ENCODE measurements at places on chromosomes 1 and 21.

- DNase-seq: no peak
Observed at GRCh38 chr1:20328201-20328600, 37.5 kb downstream of the VWA5B1 start.

- no peak for DNase-seq
Observed at GRCh38 chr1:61358770-61359455, 276.6 kb downstream of the NFIA start.

DNA sequence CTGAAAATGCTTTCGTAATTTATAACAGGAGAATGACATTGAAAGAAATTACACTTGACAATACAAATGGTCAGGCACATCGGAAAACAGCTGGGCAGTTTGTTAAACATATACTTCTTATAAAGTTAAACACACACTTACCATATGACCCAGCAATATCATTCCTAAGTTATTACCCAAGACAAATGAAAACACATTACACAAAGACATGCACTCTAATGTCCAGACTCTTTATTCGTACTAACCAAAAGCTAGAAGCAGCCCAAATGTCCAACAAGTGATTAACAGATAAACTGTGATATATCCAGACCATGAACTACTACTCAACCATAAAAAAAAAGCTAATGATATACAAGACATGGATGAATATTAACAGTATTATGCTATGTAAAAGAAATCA is 8.5 kb downstream of the AKT3 start:
- DNase-seq: no peak

- no peak for DNase-seq
Observed at GRCh38 chr1:59123081-59123681, 173.7 kb upstream of the FGGY start.

DNA sequence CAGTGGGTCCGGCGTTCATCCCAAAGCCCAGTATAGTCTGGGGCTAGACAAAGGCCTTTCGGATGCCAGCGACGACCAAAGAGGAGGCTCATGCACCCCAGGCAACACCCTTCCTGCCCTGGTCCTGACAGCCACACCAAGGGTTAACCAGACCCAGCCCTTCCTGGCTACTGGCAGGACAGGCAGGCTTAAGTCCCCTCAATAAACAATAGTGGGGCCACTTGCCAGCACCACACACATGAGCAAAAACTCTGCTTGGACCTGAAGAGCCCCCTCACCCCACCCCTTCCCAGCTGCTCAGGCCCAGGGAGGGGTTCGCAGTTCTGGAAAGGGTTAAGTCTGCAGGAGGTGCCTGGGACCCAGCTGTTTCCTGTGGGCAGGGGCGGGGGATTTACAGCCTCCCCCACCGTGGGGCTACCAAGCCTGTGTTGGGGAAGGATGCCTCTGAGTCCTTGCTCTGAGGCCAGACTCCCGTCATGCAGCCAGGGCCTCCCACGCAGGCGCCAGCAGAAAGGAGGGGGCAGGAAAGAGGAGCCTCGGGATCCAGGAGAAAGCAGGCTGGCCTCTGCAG is 18.2 kb downstream of the PHLDA3 start:
- DNase-seq: no peak

All from NCI-H1436 (cell line).